ENCODE measurements at places on chromosomes 4 and X. TPM values are rescaled to one million over a fixed set of nuclear protein-coding genes. Genes with fewer than 3 reads are reported as not detected.

GRCh38 chr4:113540859-113541258 lies 220.7 kb downstream of the CAMK2D start:
- no peak for DNase-seq

Gene LEF1
- total RNA-seq, result 0.52 TPM

GRCh38 chr4:37043342-37043741 lies 201.2 kb upstream of the NWD2 start:
- DNase-seq, result no peak

DNA sequence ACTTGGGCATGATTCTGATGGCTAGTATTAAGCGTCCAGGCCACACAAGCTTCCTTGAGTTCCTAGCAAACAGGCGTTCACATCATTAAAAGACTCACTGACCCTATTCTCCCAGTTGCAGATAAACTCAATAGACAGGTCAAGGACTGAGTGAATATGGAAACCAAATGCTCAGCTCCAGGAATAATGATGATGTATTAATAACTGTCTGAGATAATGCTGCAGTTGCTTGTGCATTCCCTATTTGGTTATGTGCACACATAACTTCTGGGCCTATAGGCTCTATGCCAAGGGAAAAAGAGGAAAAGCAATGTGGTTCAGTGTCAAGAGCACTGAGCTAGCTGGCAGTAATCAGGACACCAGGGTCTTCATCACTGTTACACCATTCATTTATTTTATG lies 3.5 kb downstream of the RAB9B start:
- DNase-seq, result no peak

Gene ERAS
- total RNA-seq, result 0.20 TPM

Gene CHRNA9
- not detected for total RNA-seq

DNA sequence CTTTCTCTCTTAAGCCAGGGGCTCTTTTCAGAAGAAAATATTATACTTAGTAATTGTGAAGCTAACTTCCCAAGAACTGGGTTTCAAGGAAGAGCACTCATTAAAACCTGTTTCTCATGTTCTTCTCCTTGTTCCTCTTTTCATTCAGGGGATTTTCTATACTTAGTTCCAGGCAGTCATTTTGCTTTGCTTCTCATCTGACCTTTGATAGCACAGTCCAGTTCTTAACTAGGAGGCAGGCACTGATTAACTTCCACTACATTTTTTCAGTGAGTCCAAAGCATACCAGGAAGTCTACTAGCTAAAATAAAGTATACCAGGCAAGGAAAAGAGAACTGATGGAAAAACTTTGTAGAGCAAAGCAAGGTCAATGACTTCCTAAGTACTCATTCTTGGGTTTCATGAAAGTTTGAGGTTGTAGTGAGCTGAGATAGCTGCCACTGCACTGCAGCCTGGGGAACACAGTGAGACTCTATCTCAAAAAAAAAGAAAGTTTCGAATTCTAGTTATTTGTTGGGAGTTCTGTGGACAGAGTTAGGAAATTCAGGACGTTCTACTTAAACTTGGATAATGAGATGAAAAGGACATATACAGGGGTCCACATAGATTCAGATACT lies 190.1 kb upstream of the HS3ST1 start:
- peak; percentile 96 for DNase-seq

DNA sequence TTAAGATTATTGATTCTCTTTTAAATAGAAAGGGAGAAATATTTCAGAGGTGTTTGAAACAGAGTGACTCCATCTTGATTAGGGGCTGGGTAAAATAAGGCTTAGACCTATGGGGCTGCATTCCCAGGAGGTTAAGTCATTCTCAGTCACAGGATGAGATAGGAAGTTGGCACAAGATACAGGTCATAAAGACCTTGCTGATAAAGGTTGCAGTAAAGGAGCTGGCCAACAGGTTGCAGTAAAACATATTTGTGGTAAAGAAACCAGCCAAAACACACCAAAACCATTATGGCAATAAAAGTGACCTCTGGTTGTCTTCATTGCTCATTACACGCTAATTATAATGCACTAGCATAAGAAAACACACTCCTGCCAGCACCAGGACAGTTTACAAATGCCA lies 165.0 kb downstream of the SPIN4 start:
- DNase-seq, result no peak

DNA sequence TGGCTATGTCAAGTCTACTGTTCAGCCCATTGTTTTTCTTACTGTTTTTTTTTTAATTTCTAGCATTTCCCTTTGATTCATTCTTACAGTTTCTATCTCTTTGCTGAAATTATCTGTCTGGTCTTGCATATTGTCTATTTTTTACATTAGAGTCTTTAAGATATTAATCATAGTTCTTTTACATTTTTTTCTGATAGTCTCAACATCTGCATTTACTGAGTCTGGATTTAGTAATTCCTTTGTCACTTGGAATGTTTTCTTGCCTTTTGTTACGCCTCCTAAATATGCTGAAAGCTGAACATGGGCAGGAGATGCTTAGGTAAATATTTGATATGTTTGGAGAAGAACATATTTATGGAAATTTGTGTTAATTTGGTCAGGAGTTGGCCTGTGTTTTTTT lies 10.4 kb downstream of the JADE3 start:
- DNase-seq, result no peak

DNA sequence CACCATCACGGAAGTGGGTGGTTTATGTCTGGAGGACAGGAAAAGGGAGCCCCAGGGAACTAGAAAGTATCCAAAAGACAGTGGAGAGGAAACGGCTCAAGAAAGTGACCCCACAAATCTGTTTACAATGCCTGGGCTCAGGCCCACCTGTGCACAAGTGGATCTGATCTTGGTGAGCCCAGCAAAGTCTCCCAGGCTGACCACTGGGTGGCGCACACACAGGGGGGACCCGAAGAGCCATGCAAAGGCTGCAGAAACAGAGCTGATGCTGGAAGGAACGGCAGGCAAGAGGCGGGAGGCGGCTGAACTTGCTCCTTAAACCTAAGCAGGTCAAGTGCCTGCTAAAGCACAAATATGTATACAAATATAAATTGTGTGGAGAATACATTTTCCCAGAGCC lies 9.6 kb downstream of the HAUS7 start:
- no peak for DNase-seq

DNA sequence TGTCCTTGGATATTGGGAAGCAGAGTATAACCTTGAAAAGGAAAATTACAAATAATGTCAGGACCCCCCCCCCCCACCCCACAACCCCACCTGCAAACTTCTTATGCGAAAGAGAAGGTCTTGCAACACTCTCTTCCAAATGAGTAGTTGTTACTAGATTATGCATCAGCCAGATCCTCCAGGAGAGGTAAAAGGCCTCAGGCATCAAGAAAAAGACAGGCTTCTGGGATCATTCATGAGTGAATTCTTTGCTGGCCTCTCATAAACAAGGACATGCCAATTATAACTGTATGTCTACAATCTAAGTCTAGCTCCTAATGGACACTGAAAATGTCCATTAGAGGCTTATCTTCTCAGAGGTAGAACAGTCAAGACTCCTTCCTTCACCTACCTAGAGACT lies 1443.3 kb downstream of the RAPGEF2 start:
- DNase-seq, result peak; percentile 58

DNA sequence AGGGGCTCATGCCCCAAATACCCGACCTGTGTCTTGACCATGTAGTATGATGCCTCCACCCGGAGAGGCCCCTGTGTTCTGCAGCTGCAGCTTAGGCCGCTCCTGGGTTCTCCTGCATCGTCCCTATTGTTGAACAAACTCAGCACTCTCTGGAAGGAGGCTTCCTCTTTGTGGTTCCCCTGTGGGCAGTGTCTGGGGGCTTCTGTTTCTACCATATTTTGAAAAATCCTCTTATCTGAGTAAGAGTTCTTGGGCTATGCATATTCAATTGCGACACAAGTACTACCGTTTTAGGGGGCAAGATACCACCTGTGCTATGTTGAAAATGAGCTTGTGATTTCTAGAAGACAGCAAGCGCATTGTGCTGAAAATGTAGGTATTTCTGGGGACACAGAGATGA lies 276.6 kb downstream of the DHRSX start:
- no peak for DNase-seq

Gene SYNPO2
- 0.35 TPM for total RNA-seq

Gene SLITRK2
- 0.10 TPM for total RNA-seq
